T-helper 1 cell (primary cell): ENCODE measurements at places on chromosomes 11 and 22.

GRCh38 chr22:35950262-35950661 is 78.4 kb downstream of the RBFOX2 start:
- no peak for DNase-seq

DNA sequence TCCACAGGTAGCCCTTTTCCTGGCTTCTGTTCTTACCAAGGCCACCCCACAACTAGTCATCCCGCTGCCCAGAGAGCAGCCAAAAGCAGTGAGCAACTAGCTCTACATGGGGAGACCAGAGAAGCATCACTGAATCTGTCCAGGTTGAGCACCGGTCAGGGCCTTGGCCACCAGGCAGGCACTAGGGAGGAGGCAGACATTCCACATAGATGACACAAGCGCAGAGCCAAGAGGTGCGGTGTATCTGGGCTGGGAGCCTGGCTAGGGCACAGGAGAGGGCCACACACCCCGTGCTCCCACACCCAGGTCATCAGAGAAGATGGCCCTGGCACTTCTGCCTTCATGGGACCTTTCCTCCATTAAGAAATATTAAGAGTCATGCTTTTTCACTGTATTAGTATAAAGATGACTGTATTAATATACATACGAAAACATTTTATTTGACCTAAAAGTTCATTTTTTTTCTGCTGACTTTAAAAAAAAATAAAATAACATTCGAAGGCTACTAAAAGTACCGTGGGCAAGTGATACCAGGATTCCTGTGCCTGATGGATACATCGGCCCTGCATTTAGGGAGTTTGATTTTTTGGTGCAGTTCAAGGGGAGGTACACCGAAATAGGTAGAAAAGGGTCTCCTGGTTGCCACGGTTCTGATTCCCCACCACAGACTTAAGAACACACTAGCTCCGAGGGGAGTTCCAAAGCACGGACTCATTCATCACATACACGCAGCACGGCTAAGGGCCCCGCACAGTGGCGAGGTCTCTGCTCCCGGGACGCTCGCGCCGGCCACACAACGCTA is 1.2 kb downstream of the DGCR2 start:
- no peak for DNase-seq

DNA sequence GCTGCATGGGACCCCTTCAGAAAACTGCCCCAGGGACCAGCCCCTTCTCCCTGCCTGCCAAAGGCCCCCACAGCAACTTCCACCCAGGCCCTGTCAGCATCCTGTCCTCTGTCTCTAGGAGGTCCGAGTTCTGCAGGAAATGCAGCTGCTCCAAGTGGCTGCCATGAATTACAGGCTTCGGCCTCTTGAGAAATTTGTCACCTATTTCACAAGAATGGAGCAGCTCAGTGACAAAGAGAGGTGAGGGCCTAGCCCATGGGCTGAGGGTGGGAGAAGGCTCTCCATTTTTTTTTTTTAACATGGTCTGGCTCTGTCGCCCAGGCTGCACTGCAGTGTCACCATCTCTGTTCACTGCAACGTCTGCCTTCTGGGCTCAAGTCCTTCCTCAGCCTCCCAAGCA is 7.3 kb downstream of the RGL4 start:
- no peak for DNase-seq

DNA sequence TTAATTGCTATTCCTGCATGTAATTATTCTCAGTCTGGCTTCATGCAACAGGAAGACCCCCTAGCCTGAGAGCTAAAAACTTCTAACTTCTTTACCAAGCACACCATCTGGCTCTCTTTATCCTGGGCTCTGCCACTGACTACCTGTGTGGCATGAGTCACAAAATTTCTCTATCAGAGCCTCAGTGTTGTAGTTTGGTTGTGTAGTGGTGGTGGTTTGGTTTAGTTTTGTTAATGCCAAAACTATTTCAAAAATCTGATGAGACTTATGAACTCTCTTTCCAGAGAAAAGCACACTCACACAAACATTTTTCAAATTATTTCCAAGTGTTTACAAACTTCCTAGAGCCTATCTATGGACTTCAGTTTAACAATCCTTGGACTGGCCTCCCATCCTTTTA is 7.5 kb upstream of the IL17RA start:
- no peak for DNase-seq

DNA sequence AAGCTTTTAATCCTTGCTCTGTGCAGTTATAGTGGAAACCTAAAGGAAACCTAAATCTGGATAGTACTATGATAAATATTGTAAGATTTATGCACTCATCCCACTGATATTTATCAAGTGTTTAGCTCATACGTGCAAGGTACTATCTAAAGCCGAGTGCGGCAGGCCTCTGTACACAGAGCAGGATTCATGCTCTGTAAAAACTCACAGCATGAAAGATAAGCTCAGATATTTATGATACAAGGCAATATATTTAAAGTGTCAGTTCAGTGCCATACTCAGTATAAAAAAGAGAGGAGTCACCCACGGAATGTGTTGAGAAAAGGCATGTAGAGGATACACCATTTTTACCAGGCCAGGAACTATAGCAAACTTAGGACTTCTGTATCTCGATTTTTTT is 66.2 kb downstream of the MAML2 start:
- no peak for DNase-seq

GRCh38 chr22:43642319-43643206 is 169.5 kb downstream of the EFCAB6 start:
- no peak for DNase-seq

DNA sequence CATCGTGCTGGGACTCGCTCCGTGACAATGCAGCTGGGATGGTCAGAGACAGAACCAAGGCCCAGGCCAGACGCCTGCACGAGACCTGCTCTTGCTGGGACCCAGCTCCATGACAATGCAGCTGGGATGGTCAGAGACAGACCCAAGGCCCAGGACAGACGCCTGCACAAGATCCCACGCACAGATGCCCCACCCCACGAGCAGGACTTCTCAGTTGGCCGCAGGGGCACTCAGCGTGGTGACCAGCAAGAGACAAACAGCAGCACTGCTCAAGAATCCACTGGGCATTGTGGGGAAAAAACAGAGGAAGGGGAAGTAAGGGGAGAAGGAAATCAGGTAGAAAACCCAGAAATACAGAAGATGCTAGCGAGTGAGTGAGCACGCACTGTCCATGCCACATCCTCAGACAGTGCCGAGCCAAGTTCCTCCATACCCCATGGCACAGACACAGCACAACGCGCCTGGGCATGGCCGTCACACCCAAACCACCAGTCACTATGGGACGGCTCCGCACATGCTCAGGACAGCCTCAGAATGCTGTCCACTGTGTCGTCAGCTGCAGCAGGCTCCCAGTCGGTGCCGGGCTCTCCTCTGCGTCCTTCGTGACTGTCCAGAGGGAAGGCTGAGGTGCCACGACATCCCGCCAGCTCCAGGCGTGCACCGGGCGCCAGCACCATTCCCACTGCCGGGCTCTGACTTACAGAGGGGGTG is 44.5 kb downstream of the BRD1 start:
- no peak for DNase-seq

GRCh38 chr22:30033901-30034300 is 46.4 kb upstream of the HORMAD2 start:
- no peak for DNase-seq

- DNase-seq, result no peak
Measured at GRCh38 chr11:83918476-83918875, 632.3 kb upstream of the CCDC90B start.
